ENCODE measurements at places on chromosomes 3 and 15.

- DNase-seq: no peak
These were observed 604.3 kb downstream of the FGF12 start for GRCh38 chr3:192122832-192123594.

DNA sequence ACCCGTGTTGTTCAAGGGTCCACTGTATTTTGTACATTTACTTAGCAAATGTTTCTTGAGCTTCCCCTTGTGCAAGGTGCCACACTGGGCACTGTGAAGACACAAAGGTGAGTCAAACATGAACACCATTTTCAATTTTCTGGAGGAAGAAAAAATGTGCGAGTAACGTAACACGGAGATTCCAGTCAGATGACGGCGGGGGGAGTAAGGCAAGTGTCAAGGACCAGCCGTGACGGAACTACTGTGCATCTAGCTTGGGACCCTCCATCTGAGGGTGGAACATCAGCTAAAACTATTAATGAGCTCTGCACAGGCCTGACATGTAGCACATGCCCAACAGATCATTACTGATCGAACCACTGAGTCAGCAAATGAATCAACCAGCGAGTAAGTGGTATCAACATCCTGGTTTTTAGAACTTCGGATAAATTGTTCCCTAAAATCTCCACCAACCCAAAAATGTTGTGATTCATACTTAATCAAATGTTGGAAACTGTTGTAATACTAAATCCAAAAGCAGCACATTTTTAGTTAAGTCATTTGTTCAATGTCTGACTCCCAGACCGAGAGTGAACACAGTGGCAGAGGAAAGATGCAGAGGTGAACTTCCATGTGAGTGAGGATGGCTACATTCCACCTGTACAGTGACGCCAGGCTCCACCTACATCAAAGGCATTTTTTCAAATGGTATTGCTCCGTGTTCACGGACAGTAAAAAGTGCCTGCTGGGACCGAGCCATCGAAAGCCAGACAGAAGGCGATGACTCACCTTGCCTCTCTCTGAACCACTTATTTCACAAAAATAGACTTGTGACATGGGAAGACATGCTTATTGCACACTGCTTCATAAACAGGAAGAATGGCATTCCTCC, 172.2 kb downstream of the ATP10A start:
- peak; percentile 55 for DNase-seq

DNA sequence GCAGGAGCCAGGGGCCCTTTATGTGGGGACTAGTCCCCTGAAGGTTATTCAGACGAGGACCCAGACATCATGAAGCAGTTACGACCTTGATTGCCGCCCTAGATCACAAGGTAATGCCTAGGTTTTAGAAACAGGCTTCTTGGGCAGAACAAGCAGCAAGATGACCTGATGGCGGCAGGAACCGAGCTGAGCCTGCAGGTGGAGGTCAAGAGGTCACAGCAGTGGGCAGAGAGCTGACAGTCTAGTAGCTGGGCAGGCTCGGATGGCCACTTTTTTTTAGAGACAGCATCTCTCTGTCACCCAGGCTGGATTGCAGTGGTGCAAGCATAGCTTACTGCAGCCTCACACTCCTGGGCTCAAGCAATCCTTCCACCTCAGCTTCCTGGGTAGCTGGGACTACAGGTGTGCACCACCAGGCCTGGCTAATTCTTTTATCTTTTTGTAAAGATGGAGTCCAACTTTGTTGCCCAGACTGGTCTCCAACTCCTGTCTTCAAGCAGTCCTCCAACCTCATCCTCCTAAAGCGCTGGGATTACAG, 83.5 kb upstream of the ABHD17C start:
- DNase-seq: no peak

- no peak for DNase-seq
These were observed 104.5 kb downstream of the LSAMP start for GRCh38 chr3:116340680-116341216.

GRCh38 chr3:126351771-126352475, 5.3 kb downstream of the KLF15 start:
- DNase-seq: peak; percentile 71

DNA sequence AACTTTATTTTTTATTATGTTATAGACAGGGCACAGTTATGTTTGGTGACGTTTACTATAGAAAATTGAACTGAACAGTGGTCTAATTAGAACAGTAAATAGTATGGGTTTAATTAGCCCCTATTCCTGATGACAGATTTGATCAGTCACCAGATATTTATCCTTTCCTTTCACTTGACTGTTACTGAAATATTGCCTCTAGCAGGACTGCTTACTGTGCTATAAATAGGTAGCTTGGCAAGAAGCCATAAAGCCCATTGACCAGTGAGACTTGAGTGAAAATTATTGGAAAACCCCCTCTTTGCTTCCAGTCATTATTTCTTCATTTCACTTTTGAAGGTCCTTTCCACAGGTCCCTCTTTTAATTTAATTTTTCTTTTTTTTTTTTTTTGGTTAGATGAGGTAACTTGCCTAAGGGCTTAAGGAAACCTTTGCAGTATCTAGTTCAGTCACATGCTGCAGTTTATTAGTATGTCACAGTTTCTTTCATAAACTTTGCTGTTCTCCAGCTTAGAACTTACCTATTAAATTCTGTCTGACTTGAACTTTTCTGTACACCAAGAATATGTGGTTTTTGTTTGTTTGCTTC, 115.6 kb downstream of the ADAMTSL3 start:
- DNase-seq: no peak

DNA sequence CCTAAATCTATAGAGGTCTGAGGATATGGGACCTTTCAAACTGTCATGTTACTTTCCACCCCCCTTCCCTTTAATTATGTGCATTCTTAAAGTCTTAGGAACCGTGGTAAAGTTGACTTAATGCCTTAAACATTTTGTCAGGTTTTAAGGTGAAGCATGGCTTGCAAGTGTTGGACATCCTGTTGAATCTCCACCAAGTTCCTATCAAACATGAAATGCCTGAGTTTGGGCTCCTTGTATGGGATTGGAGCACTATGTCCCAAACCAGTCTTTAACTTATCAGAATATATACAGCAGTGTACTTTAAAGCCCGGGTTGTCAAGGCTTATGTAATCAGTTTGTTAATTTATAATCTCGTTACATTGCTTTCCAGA, 1.1 kb downstream of the SNRK start:
- no peak for DNase-seq

- DNase-seq: no peak
These were observed 62.5 kb downstream of the MYO5A start for GRCh38 chr15:52466134-52466701.

DNA sequence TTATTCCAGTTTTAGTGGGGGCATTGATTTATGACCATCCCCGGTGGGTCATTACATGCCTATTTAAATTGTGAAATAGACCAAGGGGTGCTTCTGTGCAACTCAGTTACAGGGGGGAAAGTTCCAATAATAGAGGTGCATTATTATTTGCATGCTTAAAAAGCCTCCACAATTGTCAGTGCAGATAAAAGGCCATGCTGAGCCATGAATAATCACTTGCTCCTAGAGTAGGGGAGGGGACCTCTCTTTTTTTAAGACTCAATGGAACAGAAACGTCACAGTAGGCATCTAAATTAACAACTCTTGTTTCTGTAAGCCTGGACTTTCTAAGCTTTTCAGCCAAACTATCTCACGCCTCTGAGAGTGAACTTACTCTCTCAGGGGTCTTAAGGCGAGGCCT, 66.5 kb upstream of the CMTM7 start:
- DNase-seq: no peak

DNA sequence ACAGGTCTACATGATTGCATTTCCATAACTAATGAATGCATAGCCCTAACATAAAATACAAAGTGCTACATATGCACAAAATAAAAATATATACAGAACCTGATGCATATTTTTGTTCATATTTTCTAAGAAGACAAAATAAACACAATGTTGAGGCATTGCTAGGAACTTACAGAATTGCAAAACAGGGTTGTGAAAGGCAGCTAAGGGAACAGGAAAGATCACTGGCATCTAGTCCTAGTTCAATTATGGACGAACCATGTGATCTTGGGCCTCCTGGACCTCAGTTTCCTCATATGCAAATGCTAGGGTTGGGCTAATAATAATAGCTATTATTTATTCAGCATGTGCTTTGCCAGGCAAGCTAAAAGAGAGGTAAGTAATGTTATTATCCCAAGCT, 15.5 kb upstream of the NCEH1 start:
- DNase-seq: no peak

GRCh38 chr3:143060906-143061305, 58.7 kb upstream of the CHST2 start:
- DNase-seq: no peak

- no peak for DNase-seq
These were observed 26.8 kb downstream of the DCBLD2 start for GRCh38 chr3:98874602-98875249.

GRCh38 chr3:179630753-179631451, 21.9 kb upstream of the USP13 start:
- DNase-seq: no peak

- DNase-seq: no peak
These were observed 23.1 kb downstream of the POC1A start for GRCh38 chr3:52130966-52131622.

DNA sequence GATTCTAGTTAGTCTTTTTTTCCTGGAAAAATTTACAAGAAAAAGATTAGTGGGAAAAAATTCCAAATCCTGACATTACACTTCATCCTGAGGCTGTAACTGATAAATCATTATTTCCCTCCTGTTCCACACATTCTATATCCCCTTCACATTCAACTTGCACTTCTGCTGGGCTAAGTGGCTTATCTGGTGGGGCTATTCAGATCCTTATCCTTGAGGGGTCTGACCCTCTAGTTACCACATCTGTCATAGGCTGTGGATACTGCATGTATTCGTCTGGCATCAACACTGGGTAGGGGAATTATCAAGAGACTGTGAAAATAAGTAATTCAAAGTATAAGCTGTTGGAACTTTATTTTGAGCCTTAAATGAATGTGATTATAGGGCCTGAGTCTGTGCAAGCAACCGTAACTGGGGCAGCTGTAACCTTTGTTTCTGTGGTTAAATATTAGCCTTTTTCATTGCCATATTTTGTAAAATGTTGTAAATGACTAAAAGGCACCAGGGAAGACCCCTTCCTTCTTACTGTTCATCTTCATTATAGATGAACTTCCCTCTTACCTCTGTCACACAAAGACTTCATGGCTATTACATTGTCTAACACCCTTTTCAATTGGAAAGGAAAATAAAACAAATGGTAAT, 28.0 kb upstream of the TEX9 start:
- no peak for DNase-seq

DNA sequence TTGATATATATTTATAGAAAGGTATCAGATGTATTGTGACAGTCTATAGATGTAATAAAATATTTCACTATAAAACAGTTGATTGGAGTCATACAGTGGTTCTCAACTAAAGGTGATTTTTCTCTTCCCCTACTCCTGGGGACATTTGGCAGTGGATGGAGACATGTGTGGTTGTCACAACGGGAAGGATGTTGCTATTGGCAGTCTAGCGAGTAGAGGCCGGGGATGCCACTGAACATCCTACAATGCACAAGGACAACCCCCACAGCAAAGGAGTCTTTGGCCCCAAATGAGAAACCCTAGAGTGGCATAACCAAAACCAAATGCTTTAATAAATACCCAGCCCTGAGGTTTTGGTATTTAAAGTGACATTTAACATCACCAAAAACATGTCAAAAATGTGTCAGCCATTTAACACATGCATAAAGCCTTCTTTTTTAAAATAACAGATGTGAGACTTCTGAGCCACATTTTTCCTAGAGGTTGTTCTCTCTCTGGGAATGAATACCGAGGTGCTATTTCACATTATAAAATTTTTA, 367.5 kb downstream of the PTPRG start:
- no peak for DNase-seq

DNA sequence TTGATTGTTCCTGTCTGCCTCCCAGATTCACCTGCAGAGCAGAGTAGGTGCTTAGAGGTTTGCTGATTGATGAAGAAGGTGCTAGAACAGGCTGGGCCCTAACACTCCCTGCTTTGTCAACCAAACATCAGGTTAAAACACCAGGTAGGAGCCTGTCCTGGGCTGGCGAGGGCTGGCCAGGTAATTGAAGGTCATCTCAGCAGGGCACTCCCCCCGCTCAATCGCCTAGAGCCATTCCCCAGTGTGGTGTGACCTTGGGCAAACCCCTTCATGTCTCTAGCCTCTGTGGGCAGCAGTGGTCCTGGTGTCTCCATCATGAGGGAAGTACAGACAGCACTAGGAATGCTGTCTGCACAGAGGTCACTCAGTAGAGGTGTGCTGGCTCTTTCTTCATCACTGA, 88.3 kb downstream of the KLF15 start:
- DNase-seq: no peak

GRCh38 chr3:1214933-1215332, 122.1 kb downstream of the CNTN6 start:
- DNase-seq: no peak

DNA sequence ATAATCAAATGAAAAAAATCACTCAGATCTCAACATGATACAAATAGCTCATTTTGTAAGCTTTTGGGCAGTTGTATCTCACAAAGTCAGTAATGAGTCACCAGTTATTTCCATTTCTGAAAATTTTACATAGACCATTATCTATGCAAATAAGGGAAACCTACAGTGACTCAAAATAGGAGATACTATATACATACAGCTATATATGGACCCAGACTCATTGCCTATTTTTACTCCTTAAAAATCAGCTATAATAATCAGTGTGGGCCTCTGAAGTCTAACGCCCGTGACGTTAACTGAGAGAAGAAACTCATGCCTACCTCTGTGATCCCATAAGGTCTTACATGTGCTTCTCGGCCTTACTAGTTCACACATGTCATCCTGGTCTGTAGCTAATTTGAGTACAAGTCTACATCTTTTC, 31.6 kb downstream of the LRIG1 start:
- no peak for DNase-seq

DNA sequence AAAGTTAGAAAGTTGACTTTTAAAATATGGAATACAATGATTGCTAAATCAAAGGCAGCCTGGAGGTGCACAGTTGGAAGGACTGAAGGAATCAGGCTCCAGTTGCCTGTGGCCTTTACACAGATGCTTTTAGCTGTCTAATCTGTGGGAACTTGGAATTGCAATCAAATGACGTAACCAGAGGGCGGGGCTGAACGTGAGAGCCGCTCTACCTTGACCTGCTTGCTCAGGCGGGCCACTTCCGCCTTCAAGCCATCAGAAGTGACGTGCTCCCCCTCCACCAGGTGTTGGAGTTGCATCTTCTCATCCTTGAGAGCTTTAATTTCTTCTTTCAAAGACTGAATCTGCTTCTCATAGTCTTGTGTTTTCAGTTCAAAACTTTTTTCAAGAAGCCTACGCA, 37.7 kb upstream of the GNB5 start:
- DNase-seq: no peak

DNA sequence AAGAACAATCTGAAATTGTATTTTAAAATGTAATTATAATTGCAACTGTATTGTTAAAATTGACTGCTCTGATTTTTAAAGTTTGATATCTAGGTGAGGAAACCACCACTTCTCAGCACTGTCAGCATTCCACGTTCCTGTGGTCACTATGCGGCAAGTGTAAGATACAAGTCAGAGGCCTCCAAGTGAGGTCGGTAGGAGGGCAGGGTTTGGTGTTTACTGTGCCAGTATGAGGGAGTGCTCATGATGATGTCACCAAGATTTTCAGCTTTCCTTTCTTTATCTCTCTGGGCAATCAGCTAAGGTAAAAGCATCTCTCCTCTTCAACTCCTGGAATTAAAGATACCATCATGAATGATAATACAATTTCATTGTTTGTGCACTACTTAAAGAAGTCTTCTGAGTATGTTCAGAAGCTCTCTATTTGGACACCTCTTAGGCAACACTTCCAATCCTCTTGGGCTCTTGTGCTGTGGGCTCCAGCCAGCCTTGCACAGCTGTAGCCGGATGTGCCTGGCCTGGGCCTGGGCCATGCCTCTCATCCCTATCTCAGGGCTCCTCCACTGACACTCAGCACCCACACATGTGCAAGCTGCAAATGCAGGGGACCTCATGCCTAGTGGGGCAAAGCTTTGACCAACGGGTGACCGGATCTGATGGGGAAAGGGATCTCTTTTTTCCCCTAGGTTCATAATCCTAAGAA, 42.9 kb downstream of the CCR3 start:
- no peak for DNase-seq

All from suprapubic skin (tissue), 4 donors.